NCI-H748 treated with DMSO at 0.1 percent for 48 hours (cell line): ENCODE measurements at places on chromosomes 4 and X.

DNA sequence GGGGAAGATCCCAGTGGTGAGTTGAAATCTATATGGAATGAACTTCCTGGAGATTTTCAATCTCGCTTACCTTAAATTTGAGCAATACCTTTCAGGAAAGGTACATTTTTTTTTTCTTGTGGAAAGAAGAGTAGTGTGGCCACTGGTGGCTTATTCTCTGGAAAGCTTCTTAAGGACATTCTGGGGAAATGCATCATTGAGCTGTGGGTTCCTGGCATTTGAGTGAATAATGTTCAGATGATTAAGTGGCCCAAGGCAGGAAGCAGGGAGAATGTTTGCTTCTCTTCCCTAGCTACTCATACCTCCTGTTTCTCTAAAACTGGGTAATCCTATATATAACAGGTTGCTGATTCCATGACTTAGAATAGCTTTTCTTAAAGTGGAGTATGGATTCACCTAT is 31.8 kb downstream of the STAG2 start:
- DNase-seq, result no peak

DNA sequence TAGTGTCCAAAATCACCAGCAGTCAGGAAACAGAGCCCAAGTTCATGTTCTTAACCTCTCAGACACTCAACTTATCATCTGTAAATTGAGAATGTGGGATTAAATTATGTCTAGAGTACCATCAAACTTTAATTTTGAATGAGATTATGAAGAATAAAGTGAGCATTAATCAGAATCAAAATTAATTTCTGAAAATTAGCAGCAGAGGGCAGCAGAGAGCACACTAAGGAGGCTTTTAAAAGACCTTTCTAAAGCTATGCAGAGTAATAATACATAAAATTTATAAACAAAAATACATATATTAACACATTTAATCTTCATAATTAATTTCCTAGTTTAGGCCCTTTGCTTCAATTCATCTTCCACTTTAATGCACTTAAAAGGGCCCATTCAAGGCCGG is 7.1 kb downstream of the TASL start:
- DNase-seq, result no peak

GRCh38 chr4:151988591-151988990 is 227.8 kb upstream of the GATB start:
- DNase-seq, result no peak

DNA sequence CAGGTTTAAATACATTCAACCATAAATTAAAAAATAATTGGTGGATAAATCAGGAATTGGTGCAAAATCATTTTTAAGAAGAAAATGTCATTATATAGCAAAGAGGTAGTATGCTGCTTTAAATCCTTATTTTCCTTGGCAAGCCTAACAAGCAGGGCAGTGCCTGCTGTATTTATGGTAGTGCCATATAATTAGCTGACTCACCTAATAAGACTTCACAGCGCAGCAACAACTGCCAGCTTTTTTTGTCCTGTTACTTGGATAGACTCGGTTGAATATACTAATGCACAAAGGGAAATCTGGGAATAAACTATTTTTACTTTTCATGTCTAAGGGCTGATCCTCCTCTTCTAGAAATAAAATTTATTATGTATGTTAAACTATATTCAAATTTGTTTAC is 99.1 kb downstream of the SNCA start:
- DNase-seq, result no peak

- no peak for DNase-seq
Observed at GRCh38 chr4:54098375-54098774, 1.6 kb upstream of the GSX2 start.

DNA sequence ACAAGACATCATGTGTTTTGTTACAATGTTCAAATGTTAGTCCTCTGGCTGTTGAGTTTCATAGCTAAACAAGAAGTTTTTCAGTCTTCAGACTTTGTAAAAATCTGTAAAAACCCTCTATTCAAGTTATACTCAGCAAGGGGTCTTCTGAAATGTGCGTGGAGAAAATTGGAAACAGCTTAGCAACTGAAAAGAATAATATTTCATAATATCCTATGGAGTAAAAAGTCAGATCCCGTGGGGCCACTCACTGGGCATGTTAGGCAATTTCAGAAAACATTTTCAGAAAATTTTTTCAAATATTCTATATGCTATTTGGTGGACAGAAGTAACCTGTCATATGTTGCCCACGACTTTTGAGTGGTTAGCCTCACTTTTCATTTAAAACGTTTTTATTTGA is 118.3 kb downstream of the CORIN start:
- no peak for DNase-seq

DNA sequence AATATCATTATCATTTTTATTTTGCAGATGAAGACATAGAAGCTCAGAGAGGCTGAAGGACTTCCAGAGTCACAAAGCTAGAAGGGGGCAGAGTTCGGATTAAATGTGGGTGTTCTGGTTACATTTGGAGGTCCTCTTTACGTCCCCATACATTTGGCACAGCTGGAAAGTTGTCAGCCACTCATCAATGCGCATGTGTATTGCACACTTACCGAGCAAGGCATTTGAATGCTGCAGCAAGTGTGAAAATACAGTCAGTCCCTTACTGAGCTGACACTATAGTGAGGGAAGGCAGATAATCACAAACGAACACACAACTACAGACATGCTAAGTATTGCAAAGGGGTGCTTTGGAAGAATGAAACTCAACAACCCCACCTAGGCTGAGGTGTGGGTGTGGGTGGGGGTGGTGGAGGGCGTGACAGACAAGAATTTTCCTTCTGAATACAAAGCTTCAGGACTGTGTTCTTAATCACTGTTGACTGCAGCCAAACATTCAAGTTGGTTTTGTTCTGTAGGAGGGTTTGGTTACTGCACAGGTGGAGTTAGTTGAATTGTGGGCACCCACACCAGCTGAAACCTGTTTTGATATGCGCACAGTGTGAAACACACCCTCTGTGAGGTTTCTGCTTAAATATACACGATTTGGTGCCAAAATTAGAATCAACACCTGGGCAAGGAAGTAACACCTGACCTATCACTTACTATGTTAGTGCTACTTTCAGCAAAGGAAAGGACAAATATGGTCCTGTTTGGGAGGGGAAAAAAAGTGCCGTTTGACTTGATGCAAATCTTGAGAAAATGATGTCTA is 72.4 kb downstream of the COQ2 start:
- no peak for DNase-seq

GRCh38 chr4:155906554-155907247 is 3.2 kb downstream of the TDO2 start:
- DNase-seq, result no peak

DNA sequence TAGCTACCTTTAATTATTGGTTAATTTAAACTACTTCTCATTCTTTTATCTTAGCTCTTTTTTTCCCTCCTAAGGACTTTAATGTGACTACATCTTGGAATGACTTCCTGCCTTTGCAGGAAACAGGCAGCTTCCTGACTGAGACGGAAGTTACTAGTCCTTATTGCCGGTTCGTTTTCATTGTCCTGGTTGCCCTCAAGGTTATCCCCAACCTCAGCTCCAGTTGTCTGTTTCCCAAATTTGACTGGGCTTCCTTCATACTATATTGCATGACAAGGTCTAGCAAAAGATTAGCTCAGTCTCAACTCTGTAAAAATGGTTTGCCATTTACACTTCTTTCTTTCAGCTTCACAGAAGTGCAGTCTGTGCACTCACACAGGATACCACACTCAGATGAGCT is 109.9 kb upstream of the DDX53 start:
- peak; percentile 71 for DNase-seq

DNA sequence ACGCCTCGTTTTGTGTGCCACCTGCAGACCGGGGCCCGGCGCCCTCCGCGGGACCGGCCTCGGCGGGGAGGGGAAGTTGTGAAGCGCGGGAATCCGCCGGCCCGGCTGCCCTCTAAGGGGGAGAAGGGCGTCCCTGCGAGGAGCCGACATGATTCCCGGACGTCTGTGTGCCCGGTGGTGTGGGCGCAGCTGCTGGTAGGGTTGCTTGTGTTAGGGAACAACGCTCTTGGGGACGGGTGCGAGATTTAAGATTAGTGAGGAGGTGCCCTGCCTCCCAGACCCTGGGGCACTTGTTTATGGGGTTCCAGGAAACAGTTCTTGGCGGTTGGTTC is 627 bp downstream of the CDKN2AIP start:
- DNase-seq, result no peak

DNA sequence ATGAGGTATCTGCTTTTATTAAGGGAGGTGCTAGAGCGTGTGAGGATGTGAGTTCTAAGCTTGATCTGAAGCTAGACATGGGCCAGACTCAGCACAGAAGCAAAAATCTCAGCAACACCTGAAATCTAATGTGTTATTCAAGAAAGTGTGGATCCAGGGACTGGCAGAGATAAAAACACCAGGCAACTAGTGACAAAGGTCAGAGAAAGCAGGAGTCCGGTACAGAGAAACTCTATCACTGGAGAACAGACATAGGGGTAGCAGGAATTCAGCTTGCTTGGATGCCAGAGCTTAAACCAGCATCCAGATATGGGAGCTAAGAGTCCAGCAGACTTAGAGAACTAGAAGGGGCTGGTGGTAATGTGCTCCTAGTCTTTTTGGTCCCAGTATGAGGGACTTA is 34.0 kb downstream of the VCX start:
- no peak for DNase-seq

DNA sequence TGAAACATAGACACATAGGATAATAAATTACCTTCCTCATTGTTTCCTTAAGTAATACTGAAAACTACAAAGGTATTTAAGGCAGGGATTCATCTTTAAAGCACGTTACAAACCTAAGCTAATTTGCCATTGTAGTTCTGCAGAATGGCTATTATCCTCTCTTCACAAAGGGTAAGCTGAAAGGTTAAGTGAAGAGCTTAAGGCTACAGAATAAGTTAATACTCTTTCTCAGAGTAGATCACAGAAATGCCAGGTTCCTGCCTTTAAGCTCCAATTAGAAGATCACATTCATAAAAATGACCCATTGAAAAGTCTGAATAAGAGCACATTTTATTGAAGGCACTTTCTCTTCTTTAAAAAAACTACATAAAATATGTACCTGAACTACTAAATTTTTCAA is 42.1 kb upstream of the PRDM5 start:
- DNase-seq, result no peak

DNA sequence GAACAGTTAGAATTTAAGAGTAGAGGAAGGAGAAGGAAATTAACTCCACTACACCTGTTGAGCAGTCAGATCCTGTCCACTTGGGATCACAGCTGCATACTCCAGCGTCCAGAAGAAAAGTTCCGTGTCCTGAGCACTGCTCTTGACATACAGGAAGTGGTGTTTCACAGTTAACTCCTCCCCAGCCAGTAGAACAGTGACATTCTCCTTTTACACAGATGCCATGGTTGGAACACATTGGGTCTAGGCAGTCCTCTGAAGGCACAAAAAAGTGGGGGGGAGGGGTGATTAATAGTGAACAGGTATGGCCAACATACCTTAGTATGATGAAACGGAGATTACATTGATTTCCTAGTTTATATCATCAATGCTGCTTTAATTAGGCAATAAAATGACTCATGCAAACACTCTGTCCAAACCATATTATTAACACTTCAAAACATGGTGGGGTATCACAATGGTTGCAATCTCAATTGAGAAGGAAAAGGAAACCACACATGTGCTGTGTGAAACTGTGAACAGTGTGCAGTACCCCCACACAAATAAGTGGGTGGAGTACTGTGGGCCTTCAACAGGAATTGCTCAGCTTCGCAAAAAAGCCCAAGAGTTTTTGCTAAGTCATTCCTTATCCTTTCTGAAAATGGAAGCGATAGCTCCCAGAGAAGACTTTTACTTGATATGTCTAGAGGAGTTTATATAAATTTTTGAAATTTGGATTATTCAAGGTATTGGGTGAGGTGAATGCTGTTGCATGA is 295.6 kb downstream of the SH2D1A start:
- no peak for DNase-seq

GRCh38 chr4:40976343-40976742 is 226.6 kb downstream of the NSUN7 start:
- peak; percentile 26 for DNase-seq
